Suppressor macrophage treated with lipopolysaccharide for 1 hour (primary cell): ENCODE measurements at places on chromosomes 11 and 22.

GRCh38 chr11:21262992-21263391, 593.6 kb downstream of the NELL1 start:
- DNase-seq, result no peak

GRCh38 chr11:131154351-131154750, 216.1 kb upstream of the NTM start:
- no peak for DNase-seq

DNA sequence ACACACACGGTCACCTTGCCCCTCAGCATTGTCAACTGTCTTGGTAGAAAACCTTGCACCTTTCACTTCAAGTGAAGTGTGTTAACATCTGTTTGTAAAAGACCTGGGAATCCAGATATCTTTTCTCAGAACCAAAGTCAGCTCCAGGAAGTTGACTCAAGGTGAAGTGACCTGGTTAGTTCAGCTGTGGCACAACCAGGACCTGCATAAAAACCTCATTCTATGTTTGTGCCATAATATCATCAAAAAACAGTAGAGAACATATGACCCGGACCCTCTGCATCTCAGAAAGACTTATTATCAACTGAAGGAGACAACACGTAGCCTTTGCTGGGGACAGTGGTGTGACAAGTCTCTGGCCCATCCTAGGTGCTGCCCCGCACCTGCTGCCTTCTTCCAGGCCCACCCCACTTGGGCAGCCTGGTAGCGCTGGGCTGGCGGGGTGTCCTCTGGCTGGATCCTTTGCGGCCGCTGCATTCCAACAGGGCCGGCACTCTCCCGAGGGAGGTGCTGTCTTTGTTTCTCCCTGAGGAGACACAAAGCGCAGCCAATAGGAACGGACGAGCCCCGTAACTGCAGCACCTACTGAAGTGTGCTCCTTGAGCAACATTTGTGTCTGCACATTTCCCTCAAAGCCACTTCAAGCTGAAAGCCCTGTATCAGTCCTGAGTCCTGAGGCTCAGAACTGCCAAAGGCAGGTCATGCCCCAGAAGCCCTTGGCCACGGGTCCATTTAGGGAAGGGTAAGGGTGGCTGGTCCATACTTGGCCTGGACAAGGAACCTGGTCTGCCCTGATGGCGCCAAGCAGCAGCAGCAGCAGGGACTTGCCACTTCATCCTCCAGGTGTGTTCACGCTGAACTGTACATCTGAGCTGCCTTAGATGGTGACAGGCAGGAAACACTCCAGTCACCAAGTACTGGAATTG, 25.2 kb downstream of the LRRC74B start:
- DNase-seq, result no peak

- no peak for DNase-seq
Observed at GRCh38 chr11:126212089-126212660, 593 bp downstream of the FAM118B start.

DNA sequence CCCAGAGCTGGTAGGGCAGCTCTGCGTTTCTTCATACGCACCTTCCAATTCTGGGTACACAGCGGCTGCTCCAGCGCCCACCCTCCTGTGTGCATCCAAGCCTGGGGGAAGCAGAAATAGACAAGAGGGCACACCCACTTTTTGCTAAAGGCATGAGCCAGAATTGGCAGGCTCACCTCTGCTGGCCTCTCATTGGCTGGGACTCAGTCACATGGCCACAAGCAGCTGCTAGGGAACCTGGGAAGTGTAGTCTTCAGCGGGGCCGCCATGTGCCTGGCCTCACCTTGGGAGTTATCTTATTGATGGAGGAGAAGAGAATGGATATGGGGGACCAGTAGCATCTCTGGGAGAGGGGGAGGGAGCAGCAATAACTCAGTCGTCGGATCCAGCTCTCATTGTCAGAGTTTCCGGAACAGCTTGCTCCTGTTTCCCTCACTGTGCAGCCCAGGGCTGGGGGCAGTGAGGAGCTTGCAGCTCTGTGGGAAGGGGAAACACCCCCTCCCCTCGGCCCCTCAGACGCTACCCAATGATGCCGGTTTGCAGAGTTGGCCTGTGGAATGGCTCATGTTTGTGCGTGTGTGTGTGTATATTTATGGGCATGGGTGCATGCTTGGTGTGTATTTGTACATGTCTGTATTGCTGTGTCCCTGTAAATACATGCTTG, 11.8 kb upstream of the MIEF1 start:
- DNase-seq, result peak; percentile 81

DNA sequence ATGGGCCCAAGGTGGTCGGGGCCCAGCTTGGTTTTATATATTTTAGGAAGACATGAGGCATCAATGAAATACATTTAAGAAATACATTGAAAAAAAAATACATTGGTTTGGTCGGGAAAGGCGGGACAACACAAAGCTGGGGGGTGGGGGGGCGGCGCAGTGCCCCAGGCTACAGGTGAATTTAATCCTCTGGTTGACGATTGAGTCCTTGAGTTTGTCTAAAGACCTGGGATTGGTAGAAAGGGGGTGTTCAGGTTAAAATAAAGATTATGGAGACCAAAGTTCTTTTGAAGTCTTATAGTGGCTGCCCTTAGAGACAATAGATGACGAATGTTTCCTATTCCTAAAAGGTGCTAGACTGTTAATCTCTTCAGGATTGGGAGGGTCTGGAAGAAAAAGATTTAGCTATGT, 3.1 kb downstream of the IFITM1 start:
- DNase-seq, result no peak

- no peak for DNase-seq
Observed at GRCh38 chr22:39669432-39669831, 98.9 kb downstream of the CACNA1I start.

- no peak for DNase-seq
Observed at GRCh38 chr11:99555486-99555885, 534.7 kb downstream of the CNTN5 start.

- DNase-seq, result no peak
Observed at GRCh38 chr11:87356428-87356827, 318.7 kb downstream of the TMEM135 start.

DNA sequence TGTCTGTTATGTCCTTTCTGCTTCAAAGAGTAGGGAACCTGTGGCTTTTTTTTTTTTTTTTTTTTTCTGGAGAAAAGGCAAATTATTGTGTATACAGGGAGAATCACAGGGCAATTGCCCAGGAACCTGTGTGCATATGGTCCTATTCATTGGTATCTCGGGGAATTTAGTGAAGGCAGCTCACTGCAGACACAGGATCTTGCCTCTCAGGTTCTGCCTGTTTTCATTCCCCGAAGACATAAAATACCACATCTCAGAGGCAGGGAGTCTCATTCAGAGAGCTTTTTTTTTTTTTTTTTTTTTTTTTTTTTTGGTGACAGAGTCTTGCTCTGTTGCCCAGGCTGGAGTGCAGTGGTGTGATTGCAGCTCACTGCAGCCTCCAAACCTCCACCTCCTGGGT, 88.3 kb downstream of the OSBP2 start:
- no peak for DNase-seq

DNA sequence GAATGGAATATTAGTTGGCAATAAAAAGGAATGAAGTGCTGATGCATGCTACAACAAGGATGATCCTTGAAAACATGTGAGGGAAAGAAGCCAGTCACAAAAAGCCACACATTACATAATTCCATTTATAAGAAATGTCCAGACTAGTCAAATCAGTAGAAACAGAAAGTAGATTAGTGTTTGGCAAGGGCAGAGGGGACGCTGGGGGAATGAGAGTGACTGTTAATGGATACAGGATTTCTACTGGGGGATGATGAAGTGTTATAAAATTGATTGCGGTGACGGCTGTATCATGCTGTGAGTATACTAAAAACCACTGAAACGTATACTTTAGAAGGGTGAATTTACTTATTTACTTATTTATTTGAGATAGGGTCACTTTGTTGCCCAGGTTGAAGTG, 57.9 kb downstream of the C11orf58 start:
- DNase-seq, result peak; percentile 73

DNA sequence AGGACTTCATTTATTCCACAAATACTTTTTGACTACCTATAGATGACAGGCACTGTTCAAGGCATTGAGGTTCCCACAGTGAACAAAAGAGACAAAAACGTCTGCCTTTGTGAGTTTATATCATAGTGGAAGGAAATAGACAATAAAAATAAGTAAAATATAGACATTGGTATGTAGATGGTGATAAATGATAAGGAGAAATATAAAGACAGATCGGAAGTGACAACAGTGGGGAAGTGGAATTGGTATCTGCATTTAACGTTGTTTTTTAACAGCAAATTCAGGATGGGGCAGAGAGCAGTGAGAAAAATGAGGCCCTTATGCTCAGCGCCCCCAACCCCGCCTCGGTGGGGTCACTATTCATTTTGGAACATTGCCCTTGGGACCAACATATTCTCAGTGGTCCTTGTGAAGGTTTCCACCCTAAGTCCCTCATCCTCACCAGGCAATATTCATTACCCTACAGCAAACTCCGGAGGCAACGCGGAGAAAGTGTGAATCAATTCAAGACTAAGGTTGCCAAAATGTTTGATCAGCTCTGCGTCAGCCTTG, 627 bp upstream of the PEX26 start:
- no peak for DNase-seq

DNA sequence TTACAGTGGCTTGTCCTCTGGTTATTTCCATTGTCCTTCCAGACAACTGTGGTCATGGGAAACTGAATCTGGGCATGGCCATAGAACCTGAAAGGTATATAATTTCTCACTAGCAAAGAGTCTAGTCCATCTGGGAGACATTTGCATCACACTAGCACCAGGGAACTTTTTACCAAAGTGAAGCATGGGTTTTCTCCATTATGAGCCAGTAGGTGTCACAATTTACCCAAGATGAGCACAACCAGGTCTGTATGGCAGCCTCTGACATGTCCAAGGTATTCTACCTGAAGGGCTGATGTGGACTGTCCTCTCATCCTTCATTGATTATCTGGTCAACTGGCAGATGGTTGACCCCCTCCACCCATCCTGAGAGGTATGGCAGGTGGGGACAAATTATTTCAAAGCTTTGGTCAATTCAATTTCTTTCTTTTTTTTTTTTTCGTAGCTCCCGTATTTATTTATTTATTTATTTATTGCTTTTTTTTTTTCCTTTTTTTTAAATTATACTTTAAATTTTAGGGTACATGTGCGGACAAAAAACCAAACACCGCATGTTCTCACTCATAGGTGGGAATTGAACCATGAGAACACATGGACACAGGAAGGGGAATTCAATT, 425.9 kb downstream of the TMEM135 start:
- no peak for DNase-seq

GRCh38 chr11:92859156-92859690, 110.2 kb upstream of the MTNR1B start:
- DNase-seq, result no peak

DNA sequence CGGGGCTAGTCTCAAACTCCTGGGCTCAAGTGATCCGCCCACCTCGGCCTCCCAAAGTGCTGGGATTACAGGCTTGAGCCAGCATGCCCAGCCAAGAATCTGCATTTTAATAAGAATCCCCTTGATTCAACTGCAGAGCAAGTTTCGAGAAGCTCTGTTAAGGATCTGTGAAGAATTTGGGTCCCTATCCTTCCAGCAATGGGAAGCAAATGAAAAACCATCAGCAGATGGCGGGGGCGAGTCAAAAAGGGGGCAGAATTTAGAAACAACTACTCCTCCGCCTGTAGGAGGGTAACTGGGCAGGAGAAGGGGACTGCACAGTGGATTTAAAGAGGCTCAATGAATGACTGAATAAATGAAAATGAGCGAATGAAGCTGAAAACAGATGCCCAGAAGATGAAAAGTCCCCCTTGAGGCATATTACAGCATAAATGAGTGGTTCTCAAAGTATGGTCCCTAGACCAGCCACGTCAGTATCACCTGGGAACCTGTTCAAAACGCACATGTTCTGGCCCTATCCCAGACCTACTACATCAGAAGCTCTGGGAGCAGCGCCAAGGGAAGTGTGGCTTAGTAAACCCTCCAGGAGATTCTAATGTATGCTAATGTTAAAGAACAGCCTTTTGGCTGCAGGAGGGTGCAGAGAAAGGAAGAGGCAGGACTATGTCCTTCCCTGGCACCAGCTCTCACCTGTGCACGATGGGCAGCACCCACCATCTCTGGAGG, 15.0 kb downstream of the VWCE start:
- DNase-seq, result no peak

GRCh38 chr22:24391836-24392217, 35.6 kb upstream of the ADORA2A start:
- no peak for DNase-seq

DNA sequence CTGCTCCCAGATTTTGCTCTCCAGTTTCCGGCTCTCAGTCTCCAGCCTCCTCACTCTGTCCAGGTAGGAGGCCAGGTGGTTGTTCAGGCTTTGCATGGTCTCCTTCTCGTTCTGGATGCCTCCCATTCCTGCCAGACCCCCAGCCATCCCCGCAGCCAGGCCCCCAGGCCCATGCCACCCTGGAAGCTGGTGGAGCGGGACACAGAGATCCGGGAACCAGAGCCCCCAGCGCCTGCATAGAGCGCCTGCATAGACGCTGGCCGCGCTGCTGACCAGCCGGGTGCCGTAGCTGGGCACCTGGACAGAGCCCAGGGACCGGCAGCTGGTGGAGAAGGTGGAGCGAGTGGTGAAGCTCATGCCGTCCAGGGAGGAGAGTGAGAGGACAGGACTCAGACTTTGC, 82.7 kb upstream of the LDLRAD3 start:
- DNase-seq, result no peak

GRCh38 chr11:132093536-132094259, 723.3 kb downstream of the NTM start:
- DNase-seq, result peak; percentile 80

- peak; percentile 53 for DNase-seq
Observed at GRCh38 chr11:63511048-63511748, 5.3 kb downstream of the LGALS12 start.

GRCh38 chr22:30396871-30397655, at the start of gene SEC14L2:
Gene SEC14L2, plus strand, starts transcription at chr22:30397018. Its CDS starts 99 bp downstream, at chr22:30397117.
- DNase-seq, result peak; percentile 59

- peak; percentile 23 for DNase-seq
Observed at GRCh38 chr11:35276396-35277145, 137.6 kb downstream of the CD44 start.

DNA sequence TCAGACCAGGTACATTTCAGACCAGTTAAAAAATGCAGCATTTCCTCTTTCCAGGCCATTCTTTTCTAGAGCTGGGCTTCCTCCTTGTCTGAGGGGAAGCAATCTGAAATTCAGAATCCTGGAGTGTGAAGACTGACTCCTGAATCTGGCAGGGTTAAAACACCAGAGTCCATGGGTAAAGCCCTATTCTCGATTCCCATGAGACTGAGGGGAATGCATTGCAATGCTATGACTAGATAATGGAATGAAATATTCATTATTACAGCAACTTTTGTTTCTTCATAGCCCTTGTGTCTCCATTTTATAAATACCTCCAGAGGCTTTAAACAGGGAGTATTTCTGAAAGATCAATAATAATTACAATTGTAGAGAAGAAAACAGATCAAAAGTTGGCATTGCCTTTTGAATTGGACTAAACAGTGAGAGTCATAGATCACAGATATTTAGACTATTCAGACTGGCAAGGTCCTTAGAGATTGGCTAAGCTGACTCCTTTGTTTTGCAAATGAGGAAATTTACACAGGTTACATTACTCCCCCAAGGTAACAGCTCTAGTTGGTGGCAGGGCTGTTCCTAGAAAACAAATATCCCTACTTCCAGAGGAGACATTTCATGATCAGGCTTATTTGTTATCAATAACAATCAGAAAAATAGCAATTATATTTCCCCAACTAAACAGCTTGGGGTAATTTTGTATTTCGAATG, 632.6 kb upstream of the KIRREL3 start:
- DNase-seq, result no peak
